ENCODE measurements at places on chromosomes 16 and 17.

DNA sequence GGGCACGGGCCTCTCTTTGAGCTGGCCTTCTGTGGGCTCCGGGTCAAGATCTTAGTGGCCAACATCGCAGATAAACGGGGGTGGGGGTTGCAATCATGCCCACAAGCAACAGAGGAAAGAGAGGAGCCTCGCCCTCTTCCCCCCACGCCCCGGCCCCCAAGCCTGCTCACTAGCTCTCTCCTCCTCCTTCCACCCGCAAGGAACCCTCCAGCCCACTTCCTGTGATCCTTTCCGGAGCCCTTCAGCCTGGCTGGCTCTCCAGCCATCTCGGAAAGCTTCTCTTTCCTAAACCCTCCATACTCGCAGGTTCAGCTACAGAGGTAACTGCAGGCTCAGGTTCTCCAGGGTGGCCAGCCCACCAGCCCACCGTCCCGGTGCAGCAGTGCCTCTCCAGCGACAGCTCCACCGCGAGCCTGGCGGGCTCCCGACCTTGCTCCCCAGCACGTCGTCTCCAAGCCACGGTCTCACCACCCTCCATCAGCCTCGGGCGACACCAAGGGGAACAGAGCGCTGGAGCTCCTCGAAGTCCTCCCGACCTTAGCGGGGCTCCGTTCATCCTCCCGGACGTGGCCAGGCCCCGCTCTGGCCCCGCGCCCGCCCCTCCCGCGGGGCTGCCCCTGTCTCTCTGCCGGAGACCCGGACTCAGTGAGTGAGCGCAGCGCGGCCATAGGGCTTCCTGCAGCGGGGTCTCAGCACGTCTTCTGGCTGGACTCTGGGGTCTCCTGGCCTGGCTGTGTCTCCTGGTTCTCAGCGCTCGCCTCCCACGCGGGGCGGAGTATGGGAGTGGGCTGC lies 12.9 kb upstream of the ODF4 start:
- DNase-seq: no peak

GRCh38 chr16:57863434-57864160 lies 61.3 kb upstream of the KIFC3 start:
- DNase-seq: peak; percentile 58

DNA sequence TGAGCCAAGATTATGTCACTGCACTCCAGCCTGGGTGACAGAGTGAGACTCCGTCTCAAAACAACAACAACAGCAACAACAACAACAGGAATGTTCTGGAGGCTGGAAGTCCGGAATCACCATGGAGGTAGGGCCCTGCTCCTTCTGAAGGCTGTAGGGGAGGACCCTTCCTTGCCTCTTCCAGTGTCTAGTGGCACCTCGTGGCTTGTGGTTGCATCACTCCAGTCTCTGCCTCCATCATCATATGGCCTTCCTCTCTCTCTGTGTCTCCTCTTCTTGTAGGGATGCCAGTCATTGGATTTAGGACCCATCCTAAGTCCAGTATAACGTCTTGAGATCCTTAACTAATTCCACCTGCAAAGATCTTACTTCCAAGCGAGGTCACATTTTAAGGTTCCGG lies 14.0 kb downstream of the NAGPA start:
- no peak for DNase-seq

DNA sequence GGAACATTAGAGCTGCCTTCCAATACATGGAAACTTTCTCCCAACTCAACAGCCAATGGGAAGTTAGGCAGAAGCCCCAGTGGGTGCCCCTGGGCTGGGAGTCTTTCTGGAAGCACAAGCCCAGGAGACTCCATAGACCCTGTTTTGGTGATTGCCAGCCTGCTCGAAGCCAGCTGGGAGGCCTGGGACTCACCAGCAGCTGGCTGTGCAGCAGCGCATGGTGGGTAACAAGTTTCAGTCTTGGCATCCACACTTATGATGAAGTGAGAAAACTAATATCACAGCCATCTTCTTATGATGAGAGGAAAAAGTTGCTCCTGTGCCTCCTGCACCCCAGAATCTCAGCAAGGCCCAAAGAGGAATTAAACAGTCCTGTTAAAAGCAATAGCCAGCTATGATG lies 522.5 kb upstream of the CDH5 start:
- DNase-seq: no peak

DNA sequence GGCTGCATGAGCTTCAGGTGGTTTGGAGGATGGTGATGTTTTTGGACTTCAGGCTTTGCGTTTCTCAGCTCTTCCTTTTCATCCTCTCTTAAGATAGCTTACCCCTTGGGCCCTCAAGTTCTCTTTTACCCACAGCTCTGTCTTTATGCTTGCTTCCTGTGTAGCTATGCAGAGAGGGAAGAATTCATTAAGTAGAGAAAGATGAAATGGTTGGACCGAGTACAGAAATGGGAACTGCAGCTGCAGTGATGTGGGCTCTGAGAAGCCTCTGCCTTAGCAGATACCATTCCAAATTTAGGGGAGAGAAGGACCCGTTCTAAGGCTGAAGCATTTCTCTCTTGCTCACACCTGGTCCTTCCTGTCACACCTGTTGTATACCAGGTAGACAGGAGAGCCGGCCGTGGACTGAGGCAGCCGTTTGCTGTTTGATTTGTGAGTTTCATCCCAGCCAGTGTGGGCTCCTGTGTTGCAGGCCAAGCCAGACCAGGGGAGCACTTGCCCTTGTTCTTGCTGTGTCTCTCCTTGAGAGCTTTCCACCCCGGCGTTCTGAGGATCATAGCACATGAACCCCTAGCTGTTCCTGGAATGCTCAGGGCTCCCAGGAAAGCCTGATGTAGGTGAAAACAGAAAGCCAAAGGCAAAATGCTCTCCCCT lies 392.7 kb downstream of the CPPED1 start:
- no peak for DNase-seq

GRCh38 chr17:8038954-8039610 lies at the start of gene ALOX15B:
ALOX15B (plus strand) TSS chr17:8039059; CDS start chr17:8039156, 97 bp downstream.
- no peak for DNase-seq

DNA sequence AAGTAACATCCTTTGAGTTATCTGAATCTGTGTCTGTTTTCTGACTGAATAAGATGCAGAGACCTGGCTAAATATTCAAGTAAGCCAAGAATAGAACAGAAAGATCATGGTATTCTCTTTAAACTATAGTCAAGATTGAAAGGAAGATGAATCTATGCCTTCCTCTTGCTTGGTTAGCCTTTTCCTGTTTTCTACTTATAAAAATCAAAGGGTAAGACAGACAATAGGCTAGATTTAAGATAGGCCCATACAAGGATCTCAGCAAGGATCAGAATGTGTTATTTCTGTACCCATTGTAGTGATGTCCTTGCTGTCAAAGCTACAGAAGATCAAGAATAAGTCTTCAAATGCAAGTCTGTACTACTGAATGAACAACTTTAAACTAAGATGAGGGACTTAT lies 7.0 kb upstream of the CDR2 start:
- DNase-seq: no peak

DNA sequence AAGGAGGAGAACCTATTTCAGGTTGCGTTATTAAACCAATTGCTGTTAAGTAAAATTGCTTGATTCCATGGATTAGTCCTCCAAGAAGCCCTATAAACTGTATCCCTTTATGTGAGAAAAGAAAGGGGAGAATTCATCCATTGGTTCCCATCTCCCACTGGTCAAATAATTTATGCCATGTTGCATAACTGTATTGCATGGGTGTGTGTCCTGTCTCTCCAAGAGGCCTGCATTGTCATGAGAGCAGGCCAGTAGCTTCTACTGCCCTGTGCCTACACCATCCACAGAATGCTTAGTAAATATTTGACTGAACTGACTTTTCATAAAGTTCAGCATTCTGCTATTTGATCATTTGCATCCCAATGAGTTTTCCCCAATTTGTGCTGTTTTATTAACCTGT lies 11.7 kb upstream of the TOB1 start:
- no peak for DNase-seq

- peak; percentile 92 for DNase-seq
Observed at GRCh38 chr16:22195695-22196558, 10.2 kb upstream of the EEF2K start.

GRCh38 chr17:69282002-69282401 lies 44.9 kb downstream of the ABCA5 start:
- DNase-seq: no peak

GRCh38 chr16:75116081-75116910 lies at the start of gene LDHD:
LDHD (minus strand) TSS chr16:75116780; CDS start chr16:75116720, 60 bp downstream.
- no peak for DNase-seq

- no peak for DNase-seq
Observed at GRCh38 chr17:18218756-18219415, 6.5 kb upstream of the LLGL1 start.

DNA sequence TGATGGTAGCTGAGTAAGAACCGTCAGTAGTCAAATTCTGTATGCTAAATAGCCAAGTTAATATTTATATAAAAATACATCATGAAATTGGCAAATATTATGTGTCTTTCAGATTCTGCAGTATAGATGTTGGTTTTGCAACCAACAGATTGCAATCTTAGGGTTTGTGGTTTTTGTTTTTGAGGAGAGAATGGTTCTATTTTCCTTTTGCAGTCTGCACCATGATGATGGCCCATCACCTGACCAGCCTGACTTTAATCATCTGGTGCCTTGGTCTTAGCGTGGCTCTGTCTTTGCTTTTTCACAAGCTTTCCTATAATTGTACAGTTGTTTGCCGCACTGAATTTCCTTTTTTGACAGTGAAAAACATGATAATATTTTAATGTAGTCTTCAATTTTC lies 50.7 kb downstream of the NUP93 start:
- DNase-seq: no peak

DNA sequence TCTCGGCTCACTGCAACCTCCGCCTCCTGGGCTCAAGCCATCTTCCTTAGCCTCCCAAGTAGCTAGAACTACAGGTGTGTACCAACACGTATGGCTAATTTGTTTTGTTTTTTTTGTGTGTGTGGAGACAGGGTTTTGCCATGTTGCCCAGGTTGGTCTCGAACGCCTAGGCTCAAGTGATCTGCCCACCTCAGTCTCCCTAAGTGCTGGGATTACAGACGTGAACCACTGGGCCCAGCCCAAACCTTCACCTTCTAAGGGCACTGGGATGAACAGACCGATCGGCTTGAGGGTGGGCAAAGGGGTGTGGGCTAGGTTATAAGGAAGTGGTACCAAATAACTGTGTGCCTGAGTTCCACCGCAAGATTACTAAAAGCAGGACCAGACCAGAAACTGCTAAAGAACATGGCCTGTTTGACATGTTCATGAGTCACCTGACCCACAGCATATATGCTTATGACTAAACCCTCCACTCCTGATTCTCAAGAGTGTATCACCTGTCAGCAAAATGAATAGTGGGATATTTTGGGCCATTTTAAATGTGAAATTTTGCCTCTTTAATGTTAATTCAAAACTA lies 8.1 kb downstream of the TMEM97 start:
- DNase-seq: no peak

GRCh38 chr16:73058616-73059409 lies 10.9 kb upstream of the ZFHX3 start:
- no peak for DNase-seq

- DNase-seq: no peak
Observed at GRCh38 chr16:22360963-22361659, 13.3 kb downstream of the CDR2 start.

DNA sequence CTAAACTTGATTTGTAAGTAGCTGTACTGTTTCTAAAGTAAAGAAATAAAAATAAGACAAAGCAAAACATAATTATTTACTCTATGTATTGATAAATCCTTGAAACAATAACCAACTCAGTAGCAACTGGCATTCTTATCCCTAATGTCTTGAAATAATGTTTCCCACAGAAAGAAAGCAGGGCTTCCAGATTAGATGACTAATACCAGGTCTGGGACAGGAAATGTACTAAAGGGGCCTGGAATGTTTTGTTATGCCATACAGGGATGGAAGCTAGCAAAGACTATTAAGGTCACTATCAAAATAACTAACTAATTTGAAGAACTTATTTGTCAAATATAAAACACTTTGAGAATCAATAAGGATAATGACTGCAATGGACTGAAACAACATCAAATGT lies 82.1 kb downstream of the CFDP1 start:
- no peak for DNase-seq

- no peak for DNase-seq
Observed at GRCh38 chr17:48597778-48598631, 4.4 kb upstream of the HOXB5 start.

GRCh38 chr16:31072540-31073141 lies 1.4 kb downstream of the ZNF668 start:
- peak; percentile 10 for DNase-seq

DNA sequence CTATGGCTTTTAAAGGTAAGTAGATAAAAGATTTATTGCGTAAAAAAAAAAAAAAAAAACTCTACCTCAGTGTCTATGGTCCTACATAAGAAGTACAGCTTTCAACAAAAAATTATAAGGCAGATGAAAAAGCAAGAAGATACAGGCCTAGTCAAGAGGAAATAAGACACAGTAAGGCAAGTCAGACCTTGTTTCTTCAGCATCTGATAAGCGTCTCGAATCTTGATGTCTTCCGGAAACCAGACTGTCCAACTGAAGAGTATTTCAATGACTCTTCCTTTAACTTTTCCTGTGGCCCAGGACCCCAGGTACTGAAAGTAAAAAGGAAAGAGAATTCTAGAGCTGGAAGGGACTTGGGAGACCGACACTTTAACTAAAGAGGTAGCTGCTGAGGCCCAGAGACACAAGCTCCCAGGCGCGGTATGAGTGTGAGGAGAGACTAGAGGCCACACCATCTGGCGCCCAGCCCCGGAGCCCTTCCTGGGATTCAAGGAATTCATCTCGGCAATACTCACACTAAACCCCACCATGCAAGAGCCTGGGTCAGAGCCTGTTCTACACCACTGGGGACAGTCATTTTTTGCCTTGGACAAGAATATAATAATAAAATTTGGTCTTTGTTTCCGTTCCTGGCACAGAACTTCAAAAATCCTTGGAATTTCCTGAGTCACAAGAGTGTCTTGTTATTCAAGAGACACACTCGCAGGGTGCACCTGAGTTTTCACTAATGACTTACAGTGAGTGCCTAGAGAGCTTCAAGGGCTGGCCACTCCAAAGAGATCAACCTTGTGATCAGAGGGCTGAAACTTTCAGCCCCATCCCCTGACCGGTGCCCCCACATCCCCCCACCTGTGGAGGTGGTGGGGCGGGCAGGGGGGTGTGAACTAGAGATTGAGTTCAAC lies 18.6 kb downstream of the GGA2 start:
- no peak for DNase-seq

DNA sequence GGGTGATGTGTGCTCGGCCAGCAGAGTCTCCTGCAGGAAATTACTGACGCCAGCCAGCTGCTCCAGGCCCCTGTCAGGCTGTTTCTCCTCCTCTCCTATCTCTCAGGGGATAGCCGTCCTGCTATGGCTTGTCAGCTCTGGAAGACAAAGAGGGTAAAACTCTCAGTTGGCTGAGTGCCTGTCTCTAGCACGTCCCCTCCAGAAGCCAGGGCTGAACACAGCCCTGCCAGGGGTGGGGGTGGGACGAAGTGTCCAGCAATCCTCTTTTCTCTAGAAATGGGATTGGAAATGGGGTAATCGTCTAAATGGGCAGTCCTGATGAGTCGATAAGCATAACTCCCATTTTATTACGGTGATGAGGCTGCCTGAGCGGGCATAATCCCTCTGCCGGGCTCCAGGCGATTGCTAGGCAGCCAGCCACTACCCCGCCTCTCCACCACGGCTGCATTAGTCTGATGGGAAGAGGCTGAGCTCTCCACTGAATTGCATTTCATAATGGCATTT lies 89.1 kb upstream of the GNAO1 start:
- peak; percentile 82 for DNase-seq

- no peak for DNase-seq
Observed at GRCh38 chr17:72359811-72360210, 239.0 kb downstream of the SOX9 start.

GRCh38 chr16:2706085-2706484 lies 13.9 kb downstream of the PRSS27 start:
- DNase-seq: no peak

GRCh38 chr17:35963663-35964062 lies 17.6 kb downstream of the CCL16 start:
- DNase-seq: no peak

- DNase-seq: peak; percentile 75
Observed at GRCh38 chr16:30984669-30985400, at the start of gene HSD3B7. HSD3B7 (plus strand) TSS chr16:30985207; CDS start chr16:30985659, 452 bp downstream.
